Stimulated activated naive CD8-positive, alpha-beta T cell treated with anti-CD3 and anti-CD28 coated beads, Interleukin-15, Interleukin-2, amounts not matched to agents 100 U/mL and 50 U/mL, for 24 hours (primary cell): ENCODE measurements at places on chromosomes 3 and 15.

DNA sequence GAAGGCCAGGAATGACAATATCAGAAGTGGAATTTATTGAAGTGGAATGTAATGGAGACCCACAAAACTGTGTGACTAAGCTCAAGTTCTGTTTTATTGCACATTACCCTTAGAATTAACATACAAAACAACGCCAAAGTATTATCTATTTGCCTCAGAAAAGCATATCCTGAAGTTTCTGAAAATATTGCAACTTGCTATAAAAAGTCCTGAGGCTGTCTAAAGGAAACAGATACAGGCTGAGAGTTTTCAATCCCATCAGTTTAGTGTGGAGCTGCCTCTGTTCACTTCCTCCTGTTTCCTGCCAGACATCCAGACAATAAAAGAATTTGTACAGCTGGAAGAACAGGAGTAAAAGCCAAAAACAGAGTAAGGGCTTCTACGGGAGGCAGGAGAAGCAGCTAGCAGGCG lies 108.8 kb downstream of the FBN1 start:
- no peak for DNase-seq

DNA sequence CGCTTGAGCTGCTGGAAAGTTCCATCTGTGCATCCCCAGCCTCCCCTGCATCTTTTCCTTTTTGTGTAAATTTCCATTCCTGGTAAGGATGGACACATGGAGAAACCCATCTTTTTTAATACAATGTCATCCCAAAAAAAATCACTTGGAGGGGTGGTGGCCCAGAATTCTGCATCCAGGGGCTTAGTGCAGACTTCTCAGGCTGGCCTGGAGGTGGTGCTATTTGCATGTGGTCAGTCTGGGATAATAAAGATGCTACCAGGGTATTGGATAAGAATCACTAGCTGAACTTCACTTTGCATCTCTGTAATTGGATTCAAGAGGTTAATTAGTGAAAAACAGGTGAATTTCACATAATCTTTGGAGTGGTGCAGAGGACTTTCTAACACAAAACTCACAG lies 1.8 kb upstream of the ZSCAN2 start:
- DNase-seq, result peak; percentile 56

DNA sequence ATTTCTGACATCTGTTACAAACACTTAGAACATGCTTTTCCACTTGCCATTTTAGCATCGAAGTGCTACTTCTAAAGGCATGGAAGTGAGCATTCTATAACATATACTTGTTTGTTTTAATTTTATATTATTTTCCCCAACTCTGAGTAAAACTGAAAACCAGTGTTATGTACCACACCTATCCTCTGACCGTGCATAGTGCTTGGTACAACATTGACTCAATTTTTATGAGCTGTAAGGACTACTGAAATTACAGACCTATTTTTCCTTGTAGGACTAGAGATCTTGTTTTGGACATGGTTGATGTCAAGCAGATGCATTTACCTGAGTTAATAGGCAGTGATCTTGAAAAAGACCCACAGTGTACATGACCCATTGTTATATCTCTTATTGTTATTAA lies 51.5 kb upstream of the CCNB2 start:
- DNase-seq, result no peak

DNA sequence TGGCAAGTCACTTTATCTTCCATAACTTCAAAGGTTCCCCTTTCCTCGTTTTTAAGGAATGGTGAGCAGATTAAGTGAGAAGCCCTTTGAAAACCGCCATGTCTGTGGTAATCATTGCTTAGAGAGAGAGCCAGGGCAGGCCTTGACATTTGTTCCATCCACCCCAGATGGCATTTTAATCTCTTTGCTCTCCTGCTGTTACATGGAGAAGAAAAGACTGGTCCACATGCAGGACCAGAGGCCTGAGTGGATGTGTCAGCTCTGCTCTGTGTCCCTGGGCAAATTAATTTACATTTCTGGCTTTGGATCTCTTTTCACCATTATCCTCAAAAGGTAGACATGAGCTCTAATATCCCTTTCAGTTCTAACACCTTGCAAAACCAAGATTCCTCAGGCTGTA lies 157.3 kb upstream of the LPP start:
- no peak for DNase-seq

- DNase-seq, result no peak
Measured at GRCh38 chr15:81642451-81642990, 268.5 kb upstream of the TMC3 start.

- DNase-seq, result no peak
Measured at GRCh38 chr15:68626283-68626682, 47.5 kb downstream of the CORO2B start.

GRCh38 chr3:5974630-5975322 lies 787.3 kb downstream of the EDEM1 start:
- no peak for DNase-seq

DNA sequence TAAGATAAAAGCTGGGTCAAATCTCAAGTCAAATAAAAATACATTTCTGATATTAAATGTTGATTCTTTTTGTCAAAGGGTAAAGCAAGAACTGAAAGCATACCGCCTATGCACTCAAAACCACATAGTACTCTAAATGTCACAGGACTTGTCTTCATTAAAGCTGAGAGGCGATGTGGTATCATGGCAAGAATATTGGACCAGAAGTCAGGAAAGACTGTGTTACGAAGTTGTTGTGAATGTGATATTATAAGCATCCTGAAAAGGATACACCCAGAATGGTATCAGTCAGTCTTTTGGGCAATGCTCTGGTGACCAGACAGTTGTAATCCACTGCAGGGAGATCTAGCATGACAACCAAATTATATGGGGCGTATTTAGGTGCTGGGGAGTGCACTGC lies 33.8 kb downstream of the TIGIT start:
- no peak for DNase-seq

DNA sequence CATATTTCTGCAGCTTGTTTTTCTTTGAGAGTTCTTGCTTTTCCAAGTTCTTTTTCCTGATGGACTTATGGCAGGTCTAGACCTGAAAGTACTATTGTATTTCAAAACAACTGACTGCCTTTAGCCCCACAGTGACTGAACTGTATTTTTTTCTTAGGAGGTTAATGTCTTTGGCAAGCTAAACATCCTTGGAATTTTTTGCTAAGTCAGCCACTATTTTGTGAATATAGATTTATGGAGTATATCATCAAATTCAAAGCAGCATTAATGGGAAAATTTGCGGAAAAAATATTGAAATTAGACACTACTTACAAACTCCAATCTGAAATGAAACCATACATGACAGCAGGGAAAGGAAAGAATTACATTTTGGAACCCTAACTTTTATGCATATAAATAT lies 8.6 kb downstream of the PIK3CA start:
- no peak for DNase-seq

DNA sequence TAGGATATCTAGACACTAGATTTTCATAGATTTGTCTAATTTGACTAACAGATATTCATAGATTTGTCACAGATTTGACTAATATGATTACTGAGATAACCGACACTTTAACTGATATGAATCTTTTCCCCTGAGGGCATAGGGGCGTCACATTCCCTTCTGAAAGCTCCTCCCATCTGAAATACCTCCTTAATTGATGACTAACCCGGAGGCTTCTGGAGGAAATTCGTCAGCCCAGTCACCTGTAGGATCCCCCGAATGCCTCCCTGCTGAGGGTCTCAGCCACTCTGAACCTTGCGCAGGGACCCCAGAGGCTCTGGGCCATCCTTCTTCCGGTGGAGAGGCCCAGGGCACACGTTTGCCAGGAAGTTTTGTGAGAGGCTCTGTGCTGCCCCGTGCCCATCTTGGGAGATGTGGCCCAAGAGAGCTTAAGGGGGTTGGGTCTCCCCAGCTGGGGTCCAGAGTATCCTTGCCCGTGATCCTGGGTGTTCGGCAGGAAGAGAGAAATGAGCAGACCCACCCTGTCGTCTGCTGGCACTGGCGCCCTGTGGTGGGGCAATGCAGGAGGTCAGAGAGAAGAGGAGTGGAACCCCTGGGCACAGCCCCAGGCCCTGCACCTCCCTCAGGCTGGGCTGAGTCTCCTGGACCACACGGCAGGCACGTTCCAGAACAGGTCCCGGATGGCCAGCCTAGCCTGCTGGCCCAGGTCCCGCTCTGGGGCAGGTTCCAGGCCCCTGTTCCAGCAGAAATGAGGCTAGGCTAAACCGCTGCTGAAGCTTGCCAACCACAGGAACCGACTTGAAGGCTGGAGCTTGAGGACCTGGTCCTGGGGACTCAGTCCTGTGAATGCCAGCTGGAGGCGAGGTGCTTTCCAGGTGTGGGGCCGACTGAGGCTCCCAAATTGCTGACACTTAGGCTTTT lies 1.7 kb downstream of the PLA2G4D start:
- no peak for DNase-seq

DNA sequence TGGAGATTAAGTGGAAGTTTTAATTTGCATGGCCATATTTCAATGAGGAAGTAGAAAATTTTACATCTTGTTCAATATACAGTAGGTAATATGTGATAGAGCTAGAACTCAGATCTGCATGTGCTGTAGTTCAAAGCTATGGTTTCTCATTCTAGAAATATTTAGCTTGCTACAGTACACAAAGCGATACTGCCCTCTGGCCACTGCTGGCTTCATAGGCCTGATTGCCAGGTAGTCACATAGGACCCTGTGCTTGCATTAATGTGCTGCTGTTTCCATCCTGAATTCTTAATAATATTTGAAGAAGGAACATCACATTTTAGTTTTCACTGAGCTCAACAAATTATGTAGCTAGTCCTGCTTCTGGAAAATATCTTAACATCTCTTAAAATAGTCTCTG lies 87.0 kb downstream of the PLSCR2 start:
- no peak for DNase-seq
